Fibroblast of villous mesenchyme (primary cell): ENCODE measurements at places on chromosomes 5 and 9. TPM values are rescaled to one million over a fixed set of nuclear protein-coding genes. Genes with fewer than 3 reads are reported as not detected.
A peak's percentile ranks its signal among the peaks of the same experiment; 100 is the strongest.

GRCh38 chr9:38065369-38066075, 3.5 kb downstream of the SHB start:
- DNase-seq: no peak

DNA sequence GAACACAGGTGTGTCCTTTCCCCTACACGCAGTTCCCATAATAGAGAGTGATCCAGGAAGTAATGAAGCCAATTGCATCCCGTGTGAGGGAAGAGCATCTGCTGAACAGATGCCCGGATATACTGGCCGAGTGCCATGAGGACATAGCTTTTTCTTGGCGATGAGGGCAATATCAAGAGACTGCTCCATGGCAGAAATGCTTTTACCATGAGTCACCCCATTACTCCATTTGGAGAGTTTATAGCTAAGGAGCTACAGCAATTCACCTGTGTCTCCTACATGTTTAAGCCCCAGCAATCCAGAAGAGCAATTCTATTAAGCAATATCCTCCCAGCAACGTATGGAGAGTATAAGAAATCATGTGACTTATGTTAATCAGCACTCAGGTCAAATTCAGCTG, 222.0 kb upstream of the KLF4 start:
- peak; percentile 94 for DNase-seq

GRCh38 chr9:138065287-138065686, 187.7 kb downstream of the CACNA1B start:
- no peak for DNase-seq

GRCh38 chr5:160802592-160802991, 49.4 kb downstream of the ATP10B start:
- DNase-seq: no peak

- peak; percentile 59 for DNase-seq
These were observed 23.7 kb downstream of the SLC6A7 start for GRCh38 chr5:150213530-150213929.

DNA sequence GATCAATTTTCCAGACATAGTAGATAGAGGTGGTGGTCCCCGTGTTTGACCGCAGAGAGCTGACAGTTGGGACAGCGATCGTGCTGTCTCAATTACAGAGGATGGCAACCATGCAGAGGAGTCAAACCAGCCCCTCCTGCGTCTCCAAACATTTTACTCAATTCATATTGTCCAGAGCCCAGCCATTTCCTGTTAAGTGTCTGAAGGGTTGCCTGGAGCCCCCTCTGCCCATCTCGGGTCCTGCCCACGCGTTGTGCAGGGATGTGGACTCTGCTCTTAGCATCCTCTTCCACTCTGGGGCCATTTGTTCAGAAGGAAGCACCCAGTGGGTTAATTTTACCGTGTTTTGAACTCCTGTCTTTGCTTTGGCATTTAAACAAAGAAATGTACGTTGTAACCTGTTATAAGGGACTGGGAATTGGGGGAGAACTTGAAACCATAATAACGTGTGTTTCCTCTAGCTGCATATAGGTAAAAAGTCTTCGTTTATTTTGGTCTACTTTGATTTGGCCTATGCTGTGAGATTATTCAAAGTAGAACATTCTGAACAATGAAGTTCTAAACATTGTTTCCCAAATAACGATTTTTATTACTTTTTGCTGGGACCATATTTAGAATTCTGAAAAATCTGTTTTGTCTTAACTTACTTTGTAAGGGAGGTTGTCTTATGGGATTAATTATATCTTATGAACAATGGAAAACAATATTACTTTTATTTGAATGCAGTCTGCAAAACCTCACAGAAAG, 876 bp downstream of the EGFLAM start:
- no peak for DNase-seq

DNA sequence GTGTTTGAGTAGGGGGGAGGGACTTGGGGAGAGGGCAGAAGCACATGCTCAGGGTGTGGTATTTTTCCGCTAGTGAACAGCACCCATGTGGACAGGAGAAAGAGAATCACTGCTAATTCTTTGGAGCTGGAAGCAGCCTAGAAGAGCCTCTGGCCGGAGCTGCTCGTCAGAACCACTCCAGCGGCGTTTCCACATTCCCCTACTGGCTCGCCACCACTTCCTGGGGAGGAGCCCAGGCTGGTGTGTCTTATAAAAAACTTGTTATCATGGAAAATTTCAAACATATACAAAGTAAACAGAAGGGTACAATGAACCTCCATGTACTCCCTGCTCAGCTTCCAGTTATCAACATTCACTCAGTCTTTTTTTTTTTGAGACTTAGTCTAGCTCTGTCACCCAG, 26.7 kb downstream of the LHX2 start:
- DNase-seq: peak; percentile 28

DNA sequence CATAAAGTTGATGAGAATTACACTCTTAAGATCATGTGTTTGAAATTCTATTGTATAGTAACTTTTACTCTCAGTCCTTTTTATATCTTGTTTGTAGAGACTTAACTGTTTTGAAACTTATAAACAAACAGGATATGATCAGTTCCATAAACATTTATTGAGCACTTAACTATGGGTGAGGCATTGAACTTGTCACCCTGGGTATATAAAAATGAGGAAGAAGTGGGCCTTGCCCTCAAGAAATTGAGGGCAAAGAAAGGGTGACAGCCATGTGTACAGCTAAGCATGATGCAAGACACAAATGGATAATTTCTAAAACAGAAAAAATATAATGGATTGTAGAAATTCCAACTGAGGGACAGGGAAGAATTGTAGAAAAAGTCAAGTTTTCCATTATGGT, 15.7 kb downstream of the UNC13B start:
- DNase-seq: no peak

GRCh38 chr5:172891716-172892421, 57.8 kb downstream of the ERGIC1 start:
- no peak for DNase-seq

- DNase-seq: no peak
These were observed 128.2 kb downstream of the HACD4 start for GRCh38 chr9:20903212-20903611.

DNA sequence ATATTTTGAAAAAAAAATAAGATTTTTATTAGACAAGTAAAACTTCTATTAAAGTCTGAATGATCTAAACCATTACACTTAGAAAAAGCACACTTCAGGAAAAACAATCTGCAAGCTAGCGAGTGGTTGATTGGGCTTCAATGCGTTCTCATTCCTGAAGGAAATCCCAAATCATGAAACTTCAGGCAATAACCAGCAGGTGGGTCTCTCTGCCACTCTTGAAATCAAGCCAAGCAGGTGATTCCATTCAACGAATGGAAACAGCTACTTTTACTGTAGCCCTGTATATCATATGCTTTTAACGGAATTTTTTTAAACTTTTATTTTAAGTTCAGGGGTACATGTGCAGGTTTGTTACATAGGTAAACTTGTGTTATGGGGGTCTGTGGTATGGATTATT, 234.5 kb upstream of the TRPM3 start:
- DNase-seq: no peak

DNA sequence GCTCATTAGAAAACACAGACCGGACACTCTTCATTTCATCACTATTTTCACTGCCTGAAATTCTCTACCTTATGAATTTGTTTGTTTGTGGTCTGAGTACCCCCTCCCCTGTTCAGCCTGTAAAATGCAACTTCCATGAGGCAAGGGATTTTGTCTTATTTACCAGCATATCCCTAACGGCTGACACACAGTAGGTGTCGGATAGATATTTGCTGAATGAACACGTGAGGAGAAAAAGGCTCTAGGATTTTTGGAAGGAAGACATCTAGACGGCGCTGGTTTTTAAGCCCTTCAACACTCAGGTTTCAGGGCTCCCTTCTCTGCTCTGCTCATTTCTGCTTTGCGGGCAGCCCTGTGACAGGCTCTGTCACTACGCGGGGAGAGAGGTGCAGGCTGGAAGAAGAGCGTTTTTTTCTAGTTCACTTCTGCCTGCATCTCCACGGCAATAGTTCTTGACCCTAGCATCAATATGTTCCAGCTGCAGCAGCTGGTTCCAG, 41.0 kb downstream of the KCNMB1 start:
- no peak for DNase-seq

DNA sequence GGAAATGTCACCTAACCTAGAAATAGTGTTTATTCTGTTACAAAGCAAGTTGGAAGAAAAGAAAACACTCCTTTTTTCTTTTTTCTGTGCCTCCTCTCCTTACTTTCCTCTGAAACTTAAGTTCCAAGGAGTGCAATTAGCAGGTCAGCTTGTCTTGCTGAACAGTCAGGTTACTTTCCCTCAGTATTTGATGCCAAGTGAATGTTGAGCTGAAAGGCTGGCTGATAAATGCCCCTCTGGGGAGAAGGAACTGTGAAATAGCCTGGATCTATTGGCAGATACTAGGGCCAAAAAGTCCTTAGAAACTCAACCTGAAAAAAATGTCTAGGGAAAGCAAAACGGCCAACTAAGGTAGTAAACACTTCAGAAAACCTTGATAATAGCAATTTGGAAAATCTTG, 43.6 kb downstream of the GRIA1 start:
- no peak for DNase-seq

DNA sequence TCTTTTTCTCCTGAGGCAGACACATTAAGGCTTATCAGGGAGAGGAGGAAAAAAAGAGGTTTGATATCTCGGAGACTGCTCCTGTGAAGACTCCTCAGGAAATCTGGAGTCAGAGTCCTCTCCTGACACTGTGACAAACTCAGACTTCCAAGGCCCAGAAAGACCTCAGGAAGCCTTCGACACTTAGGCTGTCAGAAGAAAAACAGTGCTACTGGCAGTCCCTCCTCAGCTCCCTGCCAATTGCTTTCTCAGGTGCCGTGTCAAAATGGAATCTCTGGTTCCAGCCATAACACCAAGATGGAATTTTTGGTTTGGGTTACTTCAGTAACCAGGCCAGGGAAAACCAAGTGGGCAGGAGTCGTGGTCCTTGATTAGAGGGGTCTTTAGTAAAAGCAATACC, 4.1 kb downstream of the STK10 start:
- no peak for DNase-seq

DNA sequence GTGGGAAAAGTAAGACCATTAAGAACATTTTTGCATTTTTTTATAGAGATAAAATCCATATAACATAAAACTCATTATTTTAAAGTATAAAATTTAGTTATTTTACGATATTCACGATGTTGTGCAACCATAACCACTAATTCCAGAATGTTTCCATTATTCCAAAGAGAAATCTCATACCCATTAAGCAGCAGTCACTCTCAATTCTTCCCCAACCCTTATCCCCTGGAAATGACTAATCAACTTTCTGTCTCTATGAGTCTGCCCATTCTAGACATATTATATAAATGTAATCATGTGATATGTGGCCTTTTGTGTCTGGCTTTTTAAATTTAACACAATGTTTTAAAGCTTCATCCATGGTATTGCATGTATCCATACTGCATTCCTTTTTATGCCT, 115.6 kb upstream of the ADAMTSL1 start:
- DNase-seq: no peak

- DNase-seq: no peak
These were observed 127.2 kb downstream of the DOCK8 start for GRCh38 chr9:341634-342421.

GRCh38 chr9:19464764-19465585, 56.2 kb downstream of the ACER2 start:
- peak; percentile 58 for DNase-seq

DNA sequence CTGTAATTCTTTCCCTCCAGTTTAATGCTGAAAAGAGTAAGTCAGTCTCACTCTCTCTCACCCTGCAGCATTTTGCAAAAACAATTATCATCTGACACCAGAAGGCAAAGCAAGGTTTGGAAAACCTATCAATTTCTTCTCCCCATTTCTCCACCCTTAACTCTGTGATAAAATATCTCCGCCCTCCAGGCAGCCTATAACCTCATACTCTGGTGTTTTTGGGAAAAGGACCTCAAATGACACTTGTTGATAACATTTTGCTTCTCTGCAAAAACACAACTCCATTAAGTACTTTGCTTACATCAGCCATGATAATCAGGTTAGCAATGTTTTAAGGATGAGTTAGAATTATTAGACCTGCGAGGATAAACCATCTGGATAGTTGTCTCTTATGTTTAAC, 2.3 kb downstream of the ANKH start:
- DNase-seq: no peak

DNA sequence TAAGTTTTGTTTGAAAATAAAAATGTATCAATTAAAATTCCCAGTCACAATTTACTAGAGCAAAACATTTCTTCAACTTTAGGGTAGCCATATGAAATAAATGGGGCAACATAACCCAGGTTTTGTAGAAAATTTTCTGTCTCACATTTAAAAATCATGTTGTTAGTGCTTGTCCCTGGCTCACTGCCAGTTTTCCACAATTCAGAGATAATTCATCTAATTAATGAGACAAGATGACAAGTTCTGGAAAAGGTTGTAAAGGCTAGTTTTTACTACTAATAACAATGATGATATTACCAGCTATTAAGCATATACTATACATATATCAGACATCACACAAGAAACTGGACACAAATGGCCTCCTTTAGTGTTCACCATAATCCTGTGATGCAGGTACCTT, 45.9 kb downstream of the MEGF9 start:
- peak; percentile 10 for DNase-seq

GRCh38 chr9:100341889-100342288, 10.9 kb downstream of the TEX10 start:
- no peak for DNase-seq

DNA sequence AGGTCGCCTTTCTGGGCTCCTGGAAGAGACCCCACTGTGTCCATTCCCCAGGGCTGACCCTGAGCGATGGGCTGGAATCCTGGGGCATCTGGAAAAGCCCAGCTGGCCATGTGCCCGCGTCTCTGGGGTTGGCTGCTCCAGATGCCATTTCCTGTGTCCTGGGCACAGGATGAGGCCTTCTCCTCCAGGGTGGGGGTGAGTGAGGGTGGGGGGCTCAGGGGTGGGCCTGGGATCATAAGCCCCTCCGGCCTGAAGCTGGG, 30.7 kb downstream of the PAEP start:
- no peak for DNase-seq

DNA sequence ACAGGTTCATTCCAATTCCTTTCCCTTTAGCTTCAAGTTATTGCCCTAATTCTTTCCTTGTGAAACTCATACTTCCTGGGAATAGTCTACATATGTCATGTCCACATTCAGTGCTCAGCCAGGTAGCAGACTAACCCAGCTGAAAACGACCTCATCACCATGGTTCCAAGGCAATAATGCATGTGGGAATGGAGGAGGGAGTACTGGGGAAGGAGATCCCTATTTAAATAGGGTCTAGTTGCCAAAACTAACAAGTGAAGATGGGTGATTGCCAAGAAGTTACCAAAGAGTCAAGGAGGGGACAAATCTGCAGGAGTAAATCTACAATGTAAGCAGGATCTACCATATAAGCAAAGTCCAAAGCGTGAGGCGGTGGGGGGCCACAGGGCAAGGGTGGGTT, 47.3 kb upstream of the MCTP1 start:
- DNase-seq: no peak

DNA sequence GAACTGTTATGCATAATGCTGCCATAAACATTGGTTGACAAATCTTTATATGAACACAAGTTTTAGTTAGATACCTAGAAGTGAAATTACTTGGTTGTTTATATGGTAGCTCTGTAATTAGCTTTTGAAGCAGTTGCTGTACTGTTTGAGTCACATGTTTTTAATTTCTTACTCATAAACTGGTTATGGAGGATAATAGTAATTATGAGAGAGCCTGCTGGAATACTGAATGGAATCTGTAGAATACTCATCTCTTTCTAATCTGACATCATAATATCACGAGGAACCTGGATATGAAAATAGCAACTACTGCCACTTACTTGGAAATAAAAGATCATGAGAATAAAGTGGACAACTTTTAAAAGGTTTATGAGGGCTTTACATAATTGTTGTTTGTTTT, 509.2 kb downstream of the CETN3 start:
- DNase-seq: no peak

CDC25C gene
- 4.8 and 6.9 TPM in 2 replicates for total RNA-seq

SLC31A1 gene
- total RNA-seq: 34.5 and 41.5 TPM in 2 replicates

GABRA1 gene
- not detected in 2 replicates for total RNA-seq

SLC46A2 gene
- not detected in 2 replicates for total RNA-seq

HRCT1 gene
- total RNA-seq: 0.43 and 0.97 TPM in 2 replicates

NDUFS4 gene
- 64.3 and 80.2 TPM in 2 replicates for total RNA-seq

OGN gene
- not detected in 2 replicates for total RNA-seq
